IPS DF 6.9 (cell line): ENCODE measurements at places on chromosomes 12 and 14.

- H3K27me3 ChIP-seq = no peaks in the 10 kb centered on the region
- H3K36me3 ChIP-seq = no peaks in the 10 kb centered on the region
- H3K27ac ChIP-seq = no peak overlapping the region
- no peak for DNase-seq
Measured at GRCh38 chr12:122726080-122726558, 4.5 kb downstream of the HCAR1 start.

GRCh38 chr12:85186236-85186635 is 93.8 kb upstream of the ALX1 start:
- H3K27me3 ChIP-seq = no peaks in the 10 kb centered on the region
- no peaks in the 10 kb centered on the region for H3K36me3 ChIP-seq
- no peak for DNase-seq

GRCh38 chr14:90697132-90697531 is 119.1 kb downstream of the TTC7B start:
- H3K27ac ChIP-seq = no peak overlapping the region
- no peak overlapping the region for H3K4me3 ChIP-seq
- no peaks in the 10 kb centered on the region for H3K36me3 ChIP-seq
- H3K27me3 ChIP-seq = no peaks in the 10 kb centered on the region
- no peak for DNase-seq

DNA sequence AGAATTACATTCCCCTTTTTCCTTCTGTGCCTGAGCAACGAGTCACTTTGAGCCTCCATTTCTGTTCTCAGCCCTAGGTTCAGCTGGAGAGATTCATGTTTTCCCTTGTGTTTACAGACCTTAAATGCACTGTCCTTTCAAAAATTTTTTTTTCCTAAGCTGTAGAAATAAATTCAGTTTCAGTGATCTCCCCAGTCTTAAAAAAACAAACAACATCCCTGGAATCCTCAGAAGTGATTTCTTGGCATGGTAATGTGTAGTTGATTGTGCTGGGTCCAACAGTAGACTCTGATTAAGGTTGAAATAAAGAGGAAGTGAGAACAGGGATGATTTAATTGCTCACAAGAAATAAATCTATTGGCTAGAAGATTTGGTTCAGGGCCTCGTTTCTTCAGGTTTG is 89.3 kb downstream of the NTN4 start:
- no peak for DNase-seq
- no peaks in the 10 kb centered on the region for H3K4me1 ChIP-seq
- H3K36me3 ChIP-seq = no peaks in the 10 kb centered on the region
- no peak overlapping the region for H3K27ac ChIP-seq

- DNase-seq = peak; percentile 27
- H3K36me3 ChIP-seq = no peaks in the 10 kb centered on the region
- no peaks in the 10 kb centered on the region for H3K27me3 ChIP-seq
- no peak overlapping the region for H3K27ac ChIP-seq
Measured at GRCh38 chr12:30440826-30441602, 254.7 kb downstream of the IPO8 start.

- no peaks in the 10 kb centered on the region; the same call in 1 of the 2 replicates for H3K36me3 ChIP-seq
- no peaks in the 10 kb centered on the region; the same call in 1 of the 2 replicates for H3K4me1 ChIP-seq
- peaks cover 2% of the 10 kb centered on the region; the same call in 1 of the 2 replicates for H3K27me3 ChIP-seq
- DNase-seq = no peak
- no peak overlapping the region for H3K27ac ChIP-seq
Measured at GRCh38 chr14:92692822-92693226, 55.6 kb downstream of the LGMN start.

DNA sequence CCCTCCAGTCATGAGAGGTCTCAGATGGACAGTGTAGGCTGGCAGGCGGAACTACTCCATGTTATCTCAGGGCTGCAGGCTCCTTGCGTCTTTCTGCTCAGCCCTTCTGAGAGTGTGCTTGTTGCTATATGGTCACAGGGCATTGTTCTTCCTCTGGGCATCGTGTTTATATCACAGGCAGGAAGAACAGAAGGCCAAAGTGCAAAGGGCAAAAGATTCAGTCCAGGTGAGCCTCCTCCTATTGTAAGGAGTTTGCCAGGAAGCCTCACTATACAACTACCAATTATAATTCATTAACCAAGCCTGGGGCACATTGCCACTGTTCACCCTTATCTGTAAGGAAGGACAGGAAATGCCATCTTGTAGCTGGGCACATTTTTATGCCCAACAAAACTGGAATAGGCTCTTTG is 195.5 kb upstream of the KITLG start:
- no peaks in the 10 kb centered on the region for H3K27me3 ChIP-seq
- no peaks in the 10 kb centered on the region for H3K4me1 ChIP-seq
- no peak overlapping the region for H3K4me3 ChIP-seq
- H3K27ac ChIP-seq = no peak overlapping the region

DNA sequence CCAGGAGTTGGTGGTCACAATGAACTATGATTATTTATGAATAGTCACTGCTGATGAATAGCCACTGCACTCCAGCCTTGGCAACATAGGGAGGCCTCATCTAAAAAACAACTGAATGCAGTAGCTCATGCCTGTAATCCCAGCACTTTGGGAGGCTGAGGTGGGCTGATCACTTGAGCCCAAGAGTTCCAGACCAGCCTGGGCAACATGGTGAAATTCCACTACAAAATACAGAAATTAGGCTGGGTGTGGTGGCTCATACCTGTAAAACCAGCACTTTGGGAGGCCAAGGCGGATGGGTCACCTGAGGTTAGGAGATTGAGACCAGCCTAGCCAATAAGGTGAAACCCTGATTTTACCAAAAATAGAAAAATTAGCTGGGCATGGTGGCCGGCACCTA is 13.5 kb upstream of the FAM177A1 start:
- H3K27ac ChIP-seq = no peak overlapping the region
- no peak for DNase-seq
- 0 out of 2 replicates have a peak, but pooled peaks cover 3% of the 10 kb centered on the region for H3K36me3 ChIP-seq
- no peak overlapping the region for H3K4me3 ChIP-seq
- H3K27me3 ChIP-seq = no peaks in the 10 kb centered on the region

GRCh38 chr12:110205931-110206330 is 75.1 kb upstream of the ATP2A2 start:
- no peak overlapping the region for H3K4me3 ChIP-seq
- H3K27ac ChIP-seq = no peak overlapping the region
- no peak for DNase-seq
- H3K27me3 ChIP-seq = no peaks in the 10 kb centered on the region

GRCh38 chr14:82345184-82345583 is 811.5 kb upstream of the SEL1L start:
- H3K4me1 ChIP-seq = no peaks in the 10 kb centered on the region
- no peaks in the 10 kb centered on the region for H3K27me3 ChIP-seq
- DNase-seq = no peak
- H3K27ac ChIP-seq = no peak overlapping the region
- no peak overlapping the region for H3K4me3 ChIP-seq

GRCh38 chr12:111978545-111978944 is 34.4 kb downstream of the TMEM116 start:
- no peak overlapping the region for H3K4me3 ChIP-seq
- H3K27me3 ChIP-seq = no peaks in the 10 kb centered on the region
- H3K36me3 ChIP-seq = no peaks in the 10 kb centered on the region
- DNase-seq = no peak
- H3K4me1 ChIP-seq = no peaks in the 10 kb centered on the region

GRCh38 chr12:132686825-132687210 is 324 bp downstream of the POLE start:
- 0 out of 2 replicates have a peak, but pooled peaks cover 1% of the 10 kb centered on the region for H3K4me1 ChIP-seq
- no peak overlapping the region for H3K27ac ChIP-seq
- DNase-seq = no peak
- H3K4me3 ChIP-seq = peak overlapping the region; percentile 96

GRCh38 chr14:104732355-104732804 is 8.4 kb downstream of the ADSS1 start:
- H3K36me3 ChIP-seq = no peaks in the 10 kb centered on the region
- H3K27ac ChIP-seq = no peak overlapping the region
- no peak for DNase-seq
- no peaks in the 10 kb centered on the region; the same call in 1 of the 2 replicates for H3K4me1 ChIP-seq
- no peaks in the 10 kb centered on the region for H3K27me3 ChIP-seq

- H3K4me3 ChIP-seq = no peak overlapping the region
- DNase-seq = no peak
- H3K4me1 ChIP-seq = no peaks in the 10 kb centered on the region; the same call in 1 of the 2 replicates
- H3K36me3 ChIP-seq = no peaks in the 10 kb centered on the region; the same call in 1 of the 2 replicates
- no peaks in the 10 kb centered on the region for H3K27me3 ChIP-seq
Measured at GRCh38 chr12:131574395-131574771, 136.5 kb upstream of the SFSWAP start.

DNA sequence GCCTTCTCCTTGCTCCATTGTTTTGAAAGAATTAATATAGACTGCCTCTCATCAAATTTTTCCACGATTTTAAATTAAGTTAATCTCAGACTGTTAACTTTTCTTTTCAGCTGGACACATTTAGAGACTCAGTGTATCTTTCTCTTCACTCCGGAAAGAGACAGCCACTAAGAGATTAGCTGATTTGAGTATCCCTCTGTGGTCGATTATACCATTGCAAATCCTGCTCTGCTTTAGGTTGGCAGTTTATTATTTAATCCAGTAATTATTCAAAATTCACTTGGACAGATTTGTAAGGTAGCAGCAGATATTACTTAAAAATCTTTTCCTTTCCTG is 588 bp upstream of the TWF1 start:
- no peaks in the 10 kb centered on the region for H3K27me3 ChIP-seq
- peak overlapping the region; percentile 82; the same call in 1 of the 2 replicates for H3K4me3 ChIP-seq
- H3K36me3 ChIP-seq = no peaks in the 10 kb centered on the region
- DNase-seq = no peak

DNA sequence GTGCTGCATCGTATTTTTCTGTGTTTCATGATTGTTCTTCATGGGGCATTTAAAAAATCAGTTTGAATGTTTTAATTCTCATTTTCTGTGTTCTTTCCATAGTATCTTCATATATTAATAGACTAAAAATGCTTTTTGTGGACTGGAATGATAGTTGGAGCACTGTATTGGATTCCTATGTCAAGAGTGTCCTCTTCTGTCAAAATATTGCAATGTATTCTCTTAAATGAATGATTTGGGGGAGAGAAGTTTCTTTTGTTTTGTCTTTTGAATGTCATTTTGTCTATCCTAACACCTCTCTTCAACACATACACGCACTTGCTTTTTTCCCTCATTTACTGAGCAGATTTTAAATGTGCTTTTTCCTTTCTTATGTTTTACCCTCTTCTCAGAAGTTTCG is 4.7 kb upstream of the EIF2S3B start:
- no peak overlapping the region for H3K4me3 ChIP-seq
- DNase-seq = no peak
- no peak overlapping the region for H3K27ac ChIP-seq
- no peaks in the 10 kb centered on the region for H3K36me3 ChIP-seq
- no peaks in the 10 kb centered on the region for H3K27me3 ChIP-seq

DNA sequence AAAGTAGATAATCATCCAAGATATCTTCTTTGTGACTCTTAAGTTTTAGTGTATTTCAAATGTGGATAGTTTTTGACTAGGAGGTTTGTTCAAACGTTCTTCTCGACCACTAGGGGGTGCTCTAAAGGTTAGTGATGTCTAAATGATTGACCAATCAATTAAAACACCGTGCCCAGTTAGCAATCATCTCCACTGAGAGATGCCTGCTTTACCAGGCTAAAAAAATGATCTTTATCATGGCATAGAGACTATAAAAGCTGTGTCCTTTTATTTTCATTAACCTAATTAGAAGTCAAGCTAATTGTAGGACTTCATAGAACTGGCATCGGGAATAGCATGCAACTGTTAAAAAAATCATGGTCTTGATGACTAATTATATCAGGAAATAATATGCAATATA is 153.9 kb downstream of the PRKCH start:
- H3K27ac ChIP-seq = no peak overlapping the region
- no peak for DNase-seq
- H3K27me3 ChIP-seq = peaks cover 1% of the 10 kb centered on the region; the same call in 1 of the 2 replicates
- H3K4me1 ChIP-seq = peaks cover 5% of the 10 kb centered on the region
- no peak overlapping the region for H3K4me3 ChIP-seq
- H3K36me3 ChIP-seq = no peaks in the 10 kb centered on the region

- no peaks in the 10 kb centered on the region for H3K27me3 ChIP-seq
- H3K4me3 ChIP-seq = no peak overlapping the region
- no peak for DNase-seq
- no peaks in the 10 kb centered on the region for H3K36me3 ChIP-seq
Measured at GRCh38 chr12:76641961-76642360, 82.4 kb upstream of the OSBPL8 start.
